ENCODE measurements at places on chromosomes 12 and 14.

DNA sequence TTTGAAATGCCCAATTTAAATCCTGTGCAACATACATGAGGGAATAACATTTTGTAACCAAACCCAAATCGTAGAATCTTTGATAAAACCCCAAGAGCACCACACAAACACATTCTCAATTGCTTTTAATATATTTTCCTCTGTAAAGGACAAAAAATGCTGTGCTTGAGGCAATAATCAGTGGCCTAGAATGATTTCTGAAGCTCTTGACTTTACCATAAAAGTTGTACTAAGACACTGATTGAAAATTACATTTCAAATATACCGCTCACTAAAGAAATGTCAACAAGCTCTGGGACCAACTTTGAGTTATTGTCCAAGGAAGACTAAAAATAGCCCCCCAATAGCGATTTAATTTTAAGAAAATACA is 1.5 kb downstream of the EML5 start:
- DNase-seq, result no peak

DNA sequence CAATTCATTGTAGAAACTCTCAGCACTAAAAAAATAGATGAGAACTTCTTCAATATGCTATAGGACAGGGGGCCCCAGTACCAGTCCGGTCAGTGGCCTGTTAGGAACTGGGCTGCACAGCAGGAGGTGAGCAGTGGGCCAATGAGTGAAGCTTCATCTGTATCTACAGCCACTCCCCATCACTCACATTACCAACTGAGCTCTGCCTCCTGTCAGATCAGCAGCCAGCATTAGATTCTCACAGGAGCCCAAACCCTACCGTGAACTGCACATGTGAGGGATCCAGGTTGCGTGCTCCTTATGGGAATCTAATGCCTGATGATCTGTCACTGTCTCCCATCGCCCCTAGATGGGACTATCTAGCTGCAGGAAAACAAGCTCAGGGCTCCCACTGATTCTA is 15.7 kb upstream of the ANO2 start:
- no peak for DNase-seq

DNA sequence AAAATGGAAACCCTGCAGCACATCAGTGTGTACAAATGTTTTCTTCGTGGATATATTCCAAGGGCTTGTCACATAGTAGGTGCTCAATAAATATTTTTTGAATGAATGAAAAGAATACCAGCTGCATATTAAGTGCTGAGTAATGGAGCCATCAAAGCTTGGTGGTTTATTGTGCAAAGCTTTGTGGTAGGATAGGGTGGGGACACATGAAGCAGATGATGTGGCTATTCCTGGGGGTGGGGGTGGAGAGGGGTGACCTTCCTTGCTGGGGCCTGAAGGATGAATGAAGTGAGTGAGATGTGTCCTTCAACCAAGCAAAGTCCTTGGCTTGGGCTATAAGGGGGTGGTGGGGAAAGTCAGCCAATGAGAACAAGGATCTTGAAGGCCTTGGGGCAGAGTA is 4.3 kb upstream of the KRT81 start:
- no peak for DNase-seq

DNA sequence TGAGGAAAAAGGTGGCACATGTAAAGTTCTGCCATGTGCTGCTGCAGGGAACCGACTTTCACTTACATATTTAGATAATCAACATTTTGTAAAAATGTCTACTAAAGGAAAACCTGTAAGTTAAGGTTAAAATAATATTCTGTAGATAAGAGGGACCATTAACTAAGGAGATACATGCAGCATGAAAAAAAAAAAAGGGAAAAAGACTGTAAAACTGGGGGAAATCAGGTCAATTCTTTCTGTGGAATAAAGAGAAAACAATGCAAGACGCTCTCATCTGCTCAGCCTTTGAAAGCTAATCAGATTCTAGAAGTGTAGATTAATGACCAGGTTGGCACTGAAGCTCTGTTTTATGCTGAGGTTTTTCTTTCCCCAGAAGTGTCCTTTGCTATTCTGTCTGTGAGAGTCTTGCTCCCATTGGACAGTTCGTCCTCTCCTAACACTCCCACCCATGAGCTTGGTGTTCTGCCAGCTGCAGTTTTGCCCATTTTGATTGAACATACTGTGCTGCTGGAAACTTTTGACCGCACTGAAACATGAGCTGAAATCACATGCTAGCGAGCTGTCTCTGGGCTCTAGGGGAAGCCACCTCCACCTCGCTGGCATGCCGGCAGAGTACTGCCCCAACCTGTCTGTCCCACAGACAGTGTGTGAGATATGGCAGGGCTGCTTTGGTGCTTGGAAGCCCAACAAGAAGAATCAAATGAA is 39.7 kb downstream of the PPTC7 start:
- DNase-seq, result no peak

DNA sequence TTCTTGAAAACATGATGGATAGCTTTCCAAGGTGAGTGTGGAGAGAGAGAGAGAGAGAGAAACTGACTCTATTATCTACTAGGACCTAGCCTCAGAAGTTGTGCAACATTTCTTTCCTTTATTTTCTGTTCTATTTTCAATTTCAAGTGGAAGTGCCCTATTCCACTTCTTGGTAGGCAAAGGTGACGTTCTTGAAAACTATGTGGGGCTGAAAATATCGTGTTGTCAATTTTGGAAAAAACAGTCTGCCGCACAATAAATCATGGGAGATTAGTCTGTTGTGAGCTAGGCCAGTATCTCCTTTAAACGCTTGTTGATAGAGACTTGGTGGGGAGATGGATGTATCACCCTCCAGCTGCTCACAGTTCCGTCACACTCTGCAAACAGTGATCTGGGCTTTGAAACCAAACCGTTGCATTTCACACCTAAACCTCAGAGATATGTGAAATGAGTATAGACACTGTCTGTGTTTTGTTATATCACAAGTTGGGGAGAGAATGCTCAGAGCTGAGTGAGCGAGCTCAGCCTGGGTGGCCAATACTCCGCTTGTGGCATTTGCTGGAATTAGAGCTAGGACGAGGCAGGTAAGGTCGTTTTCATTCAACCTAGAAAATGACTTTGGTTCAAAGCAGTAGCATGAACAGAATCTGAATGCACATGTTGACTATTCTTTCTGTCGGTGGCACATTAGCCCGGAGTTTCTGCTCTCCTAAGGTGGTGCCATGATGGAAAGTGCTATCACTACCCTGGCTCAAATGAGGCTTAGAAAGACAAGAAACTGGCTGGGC is 75.1 kb upstream of the ST8SIA1 start:
- no peak for DNase-seq

DNA sequence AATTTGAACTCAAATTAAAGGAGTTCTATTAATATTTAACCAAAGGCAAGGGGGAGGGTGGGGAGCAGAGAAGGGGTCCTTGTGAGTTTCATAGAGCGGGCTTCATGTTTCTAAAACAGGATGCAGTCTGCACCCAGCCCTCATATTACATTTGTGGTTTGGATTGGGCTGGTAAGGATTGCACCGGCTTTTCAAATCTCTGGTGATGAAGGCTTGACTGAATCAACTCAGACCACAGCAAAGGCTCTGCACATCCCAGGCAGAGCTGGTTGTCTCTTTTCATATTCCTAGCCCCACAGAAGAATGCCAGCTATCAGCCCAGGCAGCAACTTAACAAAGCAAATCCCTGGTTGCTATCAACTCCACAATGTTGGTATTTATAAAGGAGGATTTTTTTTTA is 1221.4 kb downstream of the VRK1 start:
- DNase-seq, result no peak
